ENCODE measurements at places on chromosomes 5 and 9. TPM values are rescaled to one million over a fixed set of nuclear protein-coding genes. Genes with fewer than 3 reads are reported as not detected.

TAF11L13 gene
- not detected for total RNA-seq

SH3RF2 gene
- total RNA-seq: 4.4 TPM

AIF1L gene
- 19.9 TPM for total RNA-seq

PDE8B gene
- 2.0 TPM for total RNA-seq

FGD3 gene
- total RNA-seq: 2.8 TPM

CCL21 gene
- 13.5 TPM for total RNA-seq

NR2F1-AS1 gene
- 3.8 TPM for total RNA-seq

TNFSF15 gene
- total RNA-seq: 0.35 TPM

BAAT gene
- 0.66 TPM for total RNA-seq

ACOT12 gene
- total RNA-seq: 0.18 TPM

MYORG gene
- 8.1 TPM for total RNA-seq

ADCY2 gene
- total RNA-seq: 17.5 TPM

GLIPR2 gene
- total RNA-seq: 61.4 TPM

PLPP1 gene
- 70.8 TPM for total RNA-seq

All from muscle of leg (tissue), 16 donors.